ENCODE measurements at places on chromosomes 6 and 20.

GRCh38 chr20:58630063-58630462 is 21.0 kb upstream of the STX16 start:
- DNase-seq, result no peak

- DNase-seq, result no peak
Measured at GRCh38 chr20:37161830-37162549, 17.1 kb upstream of the RPN2 start.

DNA sequence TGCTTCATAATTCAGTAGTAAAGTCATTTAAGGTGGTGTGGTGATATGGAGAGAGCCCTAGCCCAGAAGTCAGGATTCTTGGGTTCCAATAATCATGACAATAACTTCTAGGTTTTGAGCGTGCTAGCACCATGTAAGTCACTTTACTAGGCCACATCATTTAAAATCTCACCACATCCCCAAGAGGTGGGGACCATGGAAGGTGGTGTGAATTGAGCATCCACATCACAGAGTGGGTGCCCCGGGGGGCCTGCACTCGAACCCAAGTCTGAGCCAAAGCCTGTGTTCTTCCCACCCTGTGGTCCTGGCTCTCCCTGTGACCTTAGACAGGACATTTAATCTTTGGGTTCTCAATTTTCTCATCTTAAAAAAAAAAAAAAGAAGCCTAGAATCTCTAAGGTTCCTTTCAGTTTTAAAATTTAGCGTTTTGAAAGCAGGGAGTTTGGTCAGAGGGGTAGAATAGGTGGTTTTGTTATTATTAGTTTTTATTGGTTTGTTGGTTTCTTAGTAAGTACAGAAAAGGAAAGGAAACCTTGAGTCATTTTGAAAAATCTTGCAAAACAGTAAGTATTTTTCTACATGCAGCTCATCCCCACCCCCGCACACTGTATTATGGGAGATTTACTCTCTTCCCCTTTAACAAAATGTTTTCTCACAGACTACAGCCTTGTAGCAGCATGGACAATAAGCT is 26.4 kb downstream of the ARMC2 start:
- no peak for DNase-seq

DNA sequence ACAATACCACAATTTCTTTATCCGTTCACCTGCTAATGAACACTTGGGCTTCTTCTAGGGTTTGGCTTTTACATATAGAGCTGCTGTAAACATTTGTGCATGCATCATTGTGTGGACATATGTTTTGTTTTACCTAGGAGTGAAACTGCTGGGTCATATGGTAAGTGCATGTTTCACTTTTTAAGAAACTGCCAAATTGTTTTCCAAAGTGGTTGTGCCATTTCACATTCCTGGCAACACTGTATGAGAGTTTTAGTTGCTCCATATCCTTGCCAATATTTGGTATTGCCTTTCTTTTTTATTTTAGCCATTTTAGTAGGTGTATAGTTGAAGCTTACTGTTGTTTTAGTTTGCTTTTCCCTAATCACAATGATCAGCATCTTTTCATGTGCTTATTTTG is 14.1 kb upstream of the RPN2 start:
- DNase-seq, result no peak

- no peak for DNase-seq
Measured at GRCh38 chr6:119350202-119350951, 816 bp upstream of the MAN1A1 start.

DNA sequence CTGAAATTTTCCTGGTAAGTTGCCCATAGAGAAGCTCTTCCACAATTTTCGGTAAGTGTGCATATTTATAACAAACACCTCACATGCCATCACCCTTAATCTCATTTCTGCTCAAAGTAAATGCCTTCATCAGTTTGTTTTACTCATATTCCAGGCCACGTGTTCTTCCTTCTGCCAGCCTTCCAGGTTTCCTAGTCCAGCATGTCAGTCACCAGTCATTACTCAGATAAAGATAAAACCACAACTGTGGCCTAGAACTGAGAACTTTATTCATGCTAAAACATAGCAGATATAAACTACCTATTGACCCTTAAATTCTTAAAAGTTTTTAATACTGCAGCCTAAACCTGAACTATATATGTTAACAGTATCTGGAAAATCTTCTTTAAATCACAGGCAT is 149.5 kb upstream of the SLC22A16 start:
- DNase-seq, result no peak

Data from neural crest cell (in vitro differentiated cells).